ENCODE measurements at places on chromosomes 2 and 18.

GRCh38 chr18:770583-770961 is 41.5 kb downstream of the YES1 start:
- no peak for DNase-seq

GRCh38 chr2:210561475-210561874 is 5.1 kb downstream of the CPS1 start:
- DNase-seq: no peak

DNA sequence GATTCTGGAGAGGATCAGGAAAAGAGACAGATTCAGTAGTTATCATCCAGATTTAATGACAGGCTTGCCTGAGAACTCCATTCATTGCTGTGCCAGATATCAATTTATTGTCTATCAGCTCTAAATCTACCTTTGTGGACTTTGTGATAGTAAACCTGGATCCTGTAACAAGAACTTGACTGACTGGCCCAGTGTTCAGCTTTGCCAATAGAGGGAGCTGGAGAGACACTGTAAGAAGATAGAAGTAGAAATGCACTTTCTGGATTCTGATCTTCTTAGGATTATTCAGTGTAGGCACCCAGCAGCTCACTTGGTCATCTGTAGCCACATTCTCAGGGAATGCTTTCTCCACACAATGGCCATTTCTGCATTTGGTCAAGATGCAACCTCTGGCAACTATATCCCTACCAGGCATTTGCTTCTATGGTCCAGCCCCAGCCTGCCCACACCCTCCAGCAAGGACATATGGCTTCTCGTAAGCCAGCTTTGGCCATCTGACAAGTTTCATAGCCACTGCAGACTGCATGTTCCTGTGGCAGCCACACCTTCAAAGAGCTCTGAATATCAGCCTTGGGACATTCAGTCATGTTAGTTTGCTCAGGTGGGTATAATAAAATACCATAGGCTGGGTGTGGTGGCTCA is 6.1 kb upstream of the SERPINB8 start:
- DNase-seq: peak; percentile 34

DNA sequence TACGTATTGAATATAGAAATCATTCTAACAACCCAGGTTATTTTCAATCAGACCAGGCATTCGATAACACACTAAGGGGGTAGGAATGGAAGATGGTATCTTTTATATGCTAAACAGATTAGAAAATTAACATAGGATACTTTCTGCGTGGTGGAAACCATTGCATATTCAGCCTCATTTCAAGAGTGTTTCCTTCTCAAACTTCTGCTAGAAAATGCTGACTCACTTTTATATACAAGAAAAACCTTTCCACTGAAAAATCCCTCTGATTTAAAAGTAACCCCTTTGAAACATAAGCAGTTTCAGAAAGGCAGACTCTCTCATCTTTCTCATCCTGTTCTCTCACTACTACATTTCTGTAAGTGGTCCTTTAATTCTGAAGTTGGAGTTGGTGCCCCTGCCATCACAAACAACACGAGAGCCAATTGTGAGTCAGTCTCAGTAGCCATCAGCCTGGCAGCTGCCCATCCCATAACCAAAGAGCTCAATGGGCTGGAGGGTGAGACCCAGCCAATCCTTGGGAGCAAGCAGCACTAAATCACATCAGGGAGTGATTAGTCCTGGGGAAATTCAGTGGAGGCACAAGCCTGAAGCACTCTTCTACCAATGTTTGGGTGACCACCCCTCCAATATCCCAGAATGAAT is 343.1 kb downstream of the CELF4 start:
- DNase-seq: no peak

GRCh38 chr2:229066121-229066715 is 204.9 kb downstream of the PID1 start:
- no peak for DNase-seq

DNA sequence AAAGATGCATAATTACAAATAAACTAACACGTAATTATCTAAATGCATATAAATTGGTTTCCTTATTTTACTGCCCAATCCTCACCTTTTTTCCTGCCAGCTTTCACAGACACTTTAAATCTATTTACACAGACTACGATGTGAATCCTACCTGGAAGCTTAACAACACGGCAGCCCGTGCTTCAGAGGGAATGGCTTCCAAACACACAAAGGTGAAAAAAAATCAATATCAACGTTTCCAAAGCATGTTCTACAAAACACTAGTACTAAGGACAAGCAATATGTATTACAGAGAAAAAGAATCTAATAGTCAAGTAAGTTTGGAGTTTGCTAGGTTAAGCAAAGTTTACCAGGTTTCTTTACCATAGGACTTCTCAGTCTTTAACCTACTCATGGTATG is 4.4 kb downstream of the MAP4K3 start:
- DNase-seq: no peak

DNA sequence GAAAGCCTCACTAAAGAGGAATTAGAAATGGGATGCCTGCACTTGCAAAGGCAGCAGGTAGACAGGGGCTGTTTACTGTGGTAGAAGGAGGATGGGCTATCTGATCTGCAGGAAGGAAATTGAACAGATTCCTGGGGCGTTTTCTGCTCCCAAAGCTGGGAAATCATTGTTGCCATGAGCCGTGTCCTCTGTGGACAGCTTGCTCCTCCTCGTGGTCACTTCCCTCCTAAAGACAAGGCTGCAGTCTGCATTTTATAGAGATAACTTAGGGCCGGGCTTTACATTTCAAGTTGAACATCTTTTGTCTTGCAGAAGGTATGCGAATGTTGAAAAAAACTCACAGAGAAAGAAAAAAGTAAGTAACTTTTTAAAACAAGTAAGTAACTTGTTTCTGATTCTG is 50.9 kb downstream of the DCDC2C start:
- DNase-seq: no peak

DNA sequence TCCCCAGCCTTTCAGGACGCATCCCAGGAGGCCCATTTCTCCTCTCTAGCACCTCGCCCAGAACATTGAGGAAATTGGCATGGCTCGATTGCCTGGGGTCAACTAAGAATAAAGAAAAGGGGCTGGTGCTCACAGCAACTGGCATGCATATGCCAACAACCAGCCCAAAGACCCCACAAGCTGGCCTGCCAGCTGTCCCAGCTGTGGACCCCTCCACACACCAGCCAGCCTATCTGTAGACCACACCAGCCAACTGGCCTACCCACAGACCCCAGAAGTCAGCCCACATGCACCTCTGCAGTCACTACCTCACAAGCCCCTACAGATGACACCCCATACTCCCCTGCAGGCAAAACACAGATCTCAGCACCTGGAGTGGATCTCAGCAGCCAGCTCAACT is 123.8 kb upstream of the ID2 start:
- DNase-seq: no peak

DNA sequence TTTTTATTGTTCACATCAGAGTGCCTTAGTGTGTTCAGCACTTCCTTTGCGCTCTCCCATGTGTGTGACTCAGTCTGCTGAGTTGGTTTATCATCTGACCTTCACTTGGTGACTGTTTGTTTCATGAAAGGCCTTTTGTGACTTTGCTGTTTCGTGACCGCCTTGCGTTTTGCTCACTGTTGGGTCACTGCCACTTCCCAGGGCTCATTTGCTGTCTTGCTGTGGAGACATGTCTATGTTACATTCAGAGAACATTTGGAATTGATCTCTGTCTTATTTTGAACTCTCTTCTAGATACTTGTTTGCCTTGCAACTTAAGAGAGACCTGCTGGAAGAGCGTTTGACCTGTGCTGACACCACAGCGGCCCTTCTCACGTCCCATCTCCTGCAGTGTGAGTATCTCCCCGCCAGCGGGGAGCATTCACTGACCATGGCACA is 54.7 kb downstream of the FARP2 start:
- DNase-seq: no peak

DNA sequence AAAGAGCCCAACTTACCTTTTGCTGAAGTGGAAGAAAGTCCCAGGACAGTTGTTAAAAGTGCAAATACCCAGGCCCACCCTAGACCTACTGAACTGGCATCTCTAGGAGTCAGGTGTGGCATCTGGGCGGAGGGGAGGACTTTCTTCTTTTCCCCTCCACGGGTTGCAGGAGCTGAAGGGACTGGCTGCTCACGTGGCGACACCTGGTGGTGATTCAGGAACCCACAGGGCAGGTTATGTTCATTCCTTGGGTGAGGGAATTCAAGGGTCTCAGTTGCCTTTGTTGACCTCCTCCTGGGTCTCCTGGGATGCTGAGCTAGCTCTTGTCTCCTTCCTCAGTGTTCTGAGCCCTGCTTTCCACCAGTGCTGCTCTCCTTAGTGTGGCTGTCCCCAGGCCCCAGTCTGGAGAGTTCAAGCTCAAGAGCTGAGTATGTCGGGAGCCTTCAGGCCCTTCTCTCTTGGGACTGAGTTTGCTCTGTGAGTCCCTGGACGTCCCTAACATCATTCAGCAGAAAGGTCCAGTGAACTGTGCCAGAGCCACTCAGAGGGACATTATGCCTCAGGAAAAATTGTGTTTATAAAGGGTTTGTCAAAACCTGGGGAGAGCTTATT is 56.9 kb downstream of the DYSF start:
- DNase-seq: peak; percentile 80

GRCh38 chr18:23244401-23244800 is 109.1 kb downstream of the CABLES1 start:
- no peak for DNase-seq

DNA sequence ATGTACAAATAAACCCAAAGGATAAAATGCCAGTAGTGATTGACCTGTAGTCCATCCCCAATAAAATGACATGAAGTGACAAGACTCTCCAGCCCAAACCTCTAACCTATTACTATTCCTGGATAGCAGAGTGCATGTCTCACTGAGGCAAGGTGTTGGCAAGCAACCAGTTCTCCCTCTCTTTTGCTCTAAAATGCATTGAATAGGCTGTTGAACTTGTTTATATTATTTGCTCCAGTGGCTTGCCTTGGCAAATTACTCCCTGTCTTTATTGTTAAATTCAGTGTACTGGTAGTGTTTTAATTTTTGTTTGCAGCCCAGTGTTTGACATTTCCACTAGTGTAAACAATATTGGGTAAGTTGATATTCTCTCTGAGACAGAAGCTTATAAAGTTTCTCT is 70.5 kb downstream of the CSRNP3 start:
- no peak for DNase-seq

DNA sequence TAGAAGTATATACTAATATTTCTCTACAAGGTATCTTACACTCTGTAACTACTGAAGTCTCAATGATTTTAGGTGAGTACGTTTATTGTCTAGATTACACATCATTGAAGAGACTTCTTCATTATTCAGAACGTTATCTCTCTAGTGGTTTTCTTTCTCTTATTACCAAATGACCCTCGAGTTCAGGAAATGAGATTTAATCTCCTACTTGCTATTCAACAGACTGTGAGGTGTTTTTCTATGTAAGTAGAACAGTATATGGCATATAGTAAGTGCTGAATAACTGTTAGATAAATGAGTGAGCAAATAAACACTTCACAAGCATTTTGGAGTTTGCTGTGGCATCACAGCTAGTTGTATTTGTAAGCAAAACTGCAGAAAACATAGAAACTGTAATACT is 947.2 kb upstream of the SLC39A10 start:
- DNase-seq: no peak

DNA sequence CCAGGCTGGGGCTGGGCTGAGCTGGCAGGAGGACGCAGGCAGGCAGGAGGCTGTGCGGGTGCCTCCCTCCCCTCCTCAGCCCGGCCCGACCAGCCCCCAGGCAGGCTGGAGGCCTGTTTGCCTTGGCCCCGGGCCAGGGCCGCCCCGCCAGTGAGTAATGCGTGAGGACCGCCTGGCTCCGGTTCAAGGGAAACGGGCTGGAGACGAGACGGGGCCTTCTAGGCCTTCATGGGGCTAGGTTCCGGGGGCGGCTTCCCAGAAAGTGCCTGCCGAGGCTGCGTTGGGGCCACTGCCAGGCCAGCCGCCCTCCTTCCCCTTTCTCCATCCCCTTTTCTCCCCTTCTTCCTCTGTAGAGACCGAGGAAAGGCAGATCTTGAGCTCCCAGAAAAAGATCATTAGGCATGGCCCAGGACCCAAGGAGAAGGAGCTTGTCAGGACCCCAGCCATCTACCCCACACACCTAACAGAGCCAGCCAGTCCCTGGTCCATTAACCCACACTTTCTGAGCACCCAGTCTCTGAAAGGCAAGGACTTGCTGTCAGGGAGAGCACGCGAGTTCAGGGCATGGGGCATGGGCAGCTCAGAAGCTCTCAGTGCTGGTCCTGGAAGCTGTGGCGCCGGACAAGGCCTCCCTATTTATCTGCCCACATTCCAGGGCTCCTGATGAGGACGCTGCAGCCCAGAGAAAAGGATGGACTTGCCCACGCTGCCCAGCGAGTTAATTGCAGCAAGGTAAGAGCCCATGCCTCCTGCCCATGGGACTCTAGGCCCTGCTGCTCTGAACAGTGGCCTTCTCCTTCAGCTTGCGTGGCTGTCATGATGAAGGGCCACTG is 48.5 kb downstream of the SMAD7 start:
- DNase-seq: no peak

DNA sequence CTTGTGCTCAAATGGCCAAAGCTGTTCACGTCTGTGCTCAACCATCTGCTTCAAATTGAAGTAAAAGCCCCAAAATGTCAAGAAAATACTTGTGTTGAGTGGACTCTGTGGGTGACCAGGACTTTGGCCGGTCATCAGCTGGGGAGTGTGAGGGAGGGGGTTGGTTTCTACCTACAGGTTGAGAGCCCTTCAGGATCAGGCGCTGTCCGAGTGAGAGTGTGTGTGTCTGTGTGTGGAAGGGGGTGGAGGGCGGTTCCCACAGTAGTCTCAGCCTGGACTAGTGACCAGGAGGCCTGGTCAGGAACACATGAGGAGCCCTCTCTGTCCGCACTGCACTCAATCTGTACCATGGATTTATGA is 34.2 kb downstream of the ATOH8 start:
- no peak for DNase-seq

- no peak for DNase-seq
Measured at GRCh38 chr2:53182601-53183000, 585.0 kb upstream of the CHAC2 start.

- no peak for DNase-seq
Measured at GRCh38 chr2:28369358-28369757, 23.3 kb upstream of the FOSL2 start.

GRCh38 chr18:44801781-44802180 is 121.1 kb downstream of the SETBP1 start:
- no peak for DNase-seq

GRCh38 chr2:163794635-163795034 is 58.8 kb upstream of the FIGN start:
- no peak for DNase-seq

DNA sequence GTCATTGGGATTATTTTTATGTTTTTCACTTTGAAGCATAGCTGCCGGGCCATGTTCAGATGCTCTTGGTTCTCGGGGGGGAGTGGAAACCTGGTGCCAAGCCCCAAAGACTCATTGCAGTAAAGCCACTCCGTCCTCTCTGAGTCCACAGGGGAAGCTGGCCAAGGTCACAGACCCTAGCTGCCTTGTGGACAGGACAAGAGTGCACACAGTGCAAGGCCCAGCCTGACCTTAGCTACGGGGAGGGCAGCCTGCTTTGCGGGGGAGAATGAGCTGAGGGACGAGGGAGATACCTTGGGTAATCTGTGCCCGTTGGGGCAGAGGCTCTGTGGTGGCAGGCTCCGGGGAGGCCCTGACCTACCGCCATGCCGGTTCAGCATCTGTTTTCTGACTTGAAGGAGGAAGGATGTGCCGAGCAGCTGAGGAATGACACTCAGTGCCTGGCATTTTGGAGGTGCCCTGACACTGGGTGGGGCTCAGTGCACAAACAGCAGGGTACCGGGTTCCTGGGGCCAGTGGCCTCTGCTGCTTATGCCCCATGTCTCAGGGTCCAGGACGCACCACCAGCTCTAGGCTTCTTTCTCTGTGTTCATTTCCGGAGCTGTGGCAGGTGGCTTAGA is 87.2 kb downstream of the STPG4 start:
- DNase-seq: no peak

- DNase-seq: no peak
Measured at GRCh38 chr2:106201661-106202060, 7.6 kb upstream of the UXS1 start.

Data from stimulated activated CD4-positive, alpha-beta T cell treated with anti-CD3 and anti-CD28 coated beads, Interleukin-2, amount 100 ng/mL, for 24 hours (primary cell).